ENCODE measurements at places on chromosomes 2 and 18.

GRCh38 chr18:4319738-4320677 is 135.1 kb downstream of the DLGAP1 start:
- no peak for DNase-seq

DNA sequence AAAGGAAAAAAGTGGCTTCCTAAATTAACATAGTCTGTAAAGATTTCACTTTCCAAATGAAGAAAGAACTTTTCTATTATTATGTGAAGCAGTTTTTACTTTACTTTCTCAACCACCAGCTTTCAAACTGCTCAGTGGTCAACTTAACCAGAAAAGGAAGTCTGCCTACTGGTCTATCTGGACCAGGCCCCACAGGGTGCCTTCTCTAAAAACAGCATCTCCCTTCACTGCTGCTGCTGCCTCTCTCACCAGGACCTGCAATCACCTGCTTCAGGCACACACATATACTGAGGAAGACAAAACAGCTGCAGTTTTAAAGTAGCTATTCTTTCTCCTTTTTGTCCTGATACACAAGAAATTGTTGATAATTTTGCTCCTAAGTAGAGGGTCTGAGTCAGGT is 221.3 kb upstream of the DCC start:
- DNase-seq, result no peak

DNA sequence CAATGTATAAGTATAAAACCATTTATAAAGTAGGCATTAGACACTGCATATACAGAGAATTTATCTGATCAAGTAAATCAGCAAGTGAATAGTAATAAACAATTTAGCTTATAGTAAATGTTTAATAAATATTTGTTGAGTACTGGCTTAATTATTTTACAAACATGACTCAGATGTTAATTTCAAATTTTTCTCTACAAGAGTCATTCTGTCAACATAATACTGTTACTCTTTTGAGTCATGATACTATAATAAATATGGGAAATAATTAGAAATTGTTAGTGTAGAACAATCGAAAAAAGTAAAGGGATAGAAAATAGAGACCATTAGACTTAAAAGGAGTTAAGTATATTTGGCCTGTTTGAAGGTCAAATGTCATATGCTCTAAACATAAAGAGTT is 133.6 kb upstream of the MC4R start:
- DNase-seq, result no peak

DNA sequence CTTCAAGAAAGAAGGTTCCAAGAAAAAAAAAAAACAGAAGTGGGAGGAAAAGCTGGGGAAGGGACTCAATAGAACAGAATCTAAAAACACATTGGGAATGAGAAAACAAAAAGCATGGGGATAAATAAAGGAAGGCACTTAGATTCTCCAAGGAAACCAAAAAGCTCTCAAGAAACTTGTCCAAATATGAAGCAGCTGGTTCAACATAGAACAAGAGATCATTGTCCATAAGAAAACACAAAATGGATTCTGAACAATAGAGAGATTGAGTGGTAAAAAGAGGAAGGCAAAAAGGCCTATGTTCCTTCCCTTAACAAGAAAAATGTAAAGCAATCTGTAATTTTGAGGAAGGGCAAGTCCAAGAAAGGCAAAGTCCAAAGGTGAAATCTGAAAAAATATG is 32.9 kb upstream of the ALK start:
- no peak for DNase-seq

GRCh38 chr18:9248661-9249060 is 85.9 kb upstream of the TWSG1 start:
- DNase-seq, result no peak

DNA sequence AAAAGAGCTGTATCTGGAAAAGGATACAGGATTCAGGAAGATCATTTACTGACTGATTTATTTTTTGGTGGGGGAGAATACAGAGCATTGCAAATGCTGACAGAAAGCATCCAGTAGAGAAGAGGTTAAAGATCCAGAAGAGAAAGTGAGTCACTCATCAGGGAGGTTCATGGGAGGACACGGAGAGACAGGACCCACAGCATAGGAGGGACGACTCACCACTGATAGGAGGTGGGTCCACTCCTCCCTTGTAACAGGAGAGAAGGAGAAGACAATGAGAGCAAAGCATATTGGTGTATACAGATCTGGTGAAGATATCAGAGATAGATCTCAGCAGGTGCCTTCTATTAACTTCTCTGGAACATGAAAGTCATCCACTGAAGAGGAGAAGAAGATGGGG is 142.4 kb upstream of the AQP4 start:
- no peak for DNase-seq

DNA sequence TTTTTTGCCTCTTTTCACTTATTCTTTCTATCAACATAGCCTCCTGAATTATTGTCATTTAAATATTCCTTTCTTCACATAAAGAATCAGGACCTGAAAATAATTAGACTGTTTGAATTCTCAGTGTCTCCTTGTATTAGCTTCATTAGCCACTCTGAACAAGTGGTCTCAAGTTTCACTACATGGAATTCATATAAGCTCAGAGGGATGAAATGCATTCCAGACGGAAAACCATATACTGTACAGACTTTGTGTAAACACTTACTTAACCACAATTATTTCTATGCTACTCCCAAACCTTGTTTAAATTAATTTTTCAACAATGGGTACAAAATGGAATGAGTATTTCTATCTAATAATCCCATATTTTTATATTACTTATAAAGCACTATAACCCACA is 53.4 kb downstream of the CHN1 start:
- DNase-seq, result no peak

DNA sequence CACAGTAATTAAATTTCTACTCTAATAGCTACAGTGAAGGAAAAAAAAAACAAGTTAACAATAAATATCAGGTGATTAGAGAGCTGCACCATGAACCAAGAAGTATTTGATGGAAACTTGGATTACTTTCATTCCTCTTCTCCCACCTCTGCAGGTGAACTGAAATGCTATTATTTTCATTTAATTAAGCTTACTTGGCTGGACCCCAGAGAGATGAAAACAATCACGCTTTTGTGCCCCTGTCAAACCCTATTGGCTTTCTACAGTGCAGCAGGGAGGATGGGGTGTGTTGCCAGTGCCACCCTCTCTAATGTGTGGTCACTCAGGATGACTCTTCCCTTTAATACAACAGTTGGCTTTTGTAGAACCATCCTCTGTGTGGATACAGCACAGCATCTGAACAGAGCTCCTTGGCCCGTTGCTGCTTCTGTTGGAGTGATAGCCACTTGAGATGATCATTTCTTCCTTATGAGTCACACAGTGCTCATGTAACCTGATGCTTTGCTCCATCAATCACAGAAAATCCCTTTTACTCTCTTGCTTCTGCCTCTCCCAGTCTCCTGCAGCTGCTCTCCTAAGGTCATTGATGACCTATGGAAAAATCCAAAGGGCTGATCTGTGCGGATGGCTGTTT is 5.5 kb upstream of the ARL4C start:
- DNase-seq, result no peak

DNA sequence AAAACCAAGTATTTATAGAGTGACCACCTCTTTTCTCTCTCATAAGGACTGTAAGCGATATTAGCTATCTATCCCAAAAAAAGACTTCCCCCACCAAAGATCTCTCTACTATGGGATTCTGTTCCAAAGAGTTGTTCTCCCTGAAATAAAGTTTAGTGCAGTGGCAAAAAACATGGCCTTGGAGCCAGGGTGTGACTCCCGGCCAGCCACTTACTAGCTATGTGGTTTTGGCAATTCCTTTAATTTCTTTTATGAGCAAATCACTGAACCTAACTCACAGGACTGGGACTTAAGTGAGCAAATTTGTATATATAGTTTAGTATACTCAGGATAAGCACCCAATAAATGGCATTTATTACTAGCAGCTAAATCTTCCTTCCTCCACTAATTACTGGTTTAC is 42.6 kb downstream of the SESTD1 start:
- no peak for DNase-seq

DNA sequence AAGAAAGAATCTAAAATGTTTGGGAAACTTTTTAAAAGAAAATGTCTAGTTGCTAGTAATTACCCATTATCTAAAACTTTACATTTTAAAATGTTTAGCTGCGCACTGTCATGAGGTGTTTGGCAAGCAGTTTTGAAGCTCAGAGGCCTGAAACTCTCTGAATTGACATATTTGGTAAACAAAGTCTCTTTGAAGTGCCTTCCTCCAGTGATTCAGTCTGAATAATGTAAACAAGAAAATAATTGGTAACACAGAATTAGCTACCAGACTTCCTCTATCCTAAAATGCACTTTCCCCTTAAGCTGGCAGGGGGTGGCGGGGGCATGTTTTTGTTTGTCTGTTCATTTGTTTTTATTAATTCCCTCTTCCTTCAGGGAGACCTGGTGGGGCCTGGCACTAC is 61.4 kb downstream of the WDR75 start:
- DNase-seq, result no peak

- no peak for DNase-seq
Observed at GRCh38 chr18:52963481-52963880, 623.5 kb downstream of the DCC start.

GRCh38 chr2:48471048-48471474 is 58.9 kb upstream of the STON1 start:
- DNase-seq, result no peak

DNA sequence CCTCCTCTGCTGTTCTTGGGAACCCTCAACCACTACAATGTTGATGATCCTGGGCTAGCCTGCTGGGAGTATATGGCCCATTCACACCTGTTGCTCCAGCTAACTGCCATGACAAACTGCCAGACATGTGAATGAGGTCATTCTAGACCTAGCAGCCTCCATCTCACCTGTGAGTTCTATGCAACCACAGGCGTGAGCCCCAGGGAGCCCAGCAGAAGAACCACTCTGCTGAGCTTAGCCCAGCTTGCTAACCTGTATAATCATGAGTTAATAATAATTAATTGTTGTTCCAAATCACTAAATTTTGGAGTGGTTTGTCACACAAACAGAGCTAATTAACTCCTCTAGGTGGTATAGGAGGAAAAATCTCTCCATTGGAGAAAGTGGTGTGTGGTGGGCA is 24.7 kb upstream of the CELF4 start:
- no peak for DNase-seq

DNA sequence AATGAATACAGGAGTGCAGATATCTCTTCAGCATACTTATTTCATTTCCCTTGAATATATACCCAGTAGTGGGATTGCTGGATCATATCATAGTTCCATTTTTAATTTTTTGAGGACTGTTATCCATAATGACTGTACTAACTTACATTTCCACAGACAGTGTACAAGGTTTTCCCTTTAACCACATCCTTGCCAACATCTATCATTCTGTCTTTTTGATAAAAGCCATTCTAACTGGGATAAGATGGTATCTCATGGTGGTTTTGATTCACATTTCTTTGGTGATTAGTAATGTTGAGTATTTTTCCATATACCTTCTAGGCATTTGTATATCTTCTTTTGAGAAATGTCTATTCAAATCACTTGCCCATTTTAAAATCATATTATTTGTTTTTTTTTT is 325.2 kb downstream of the CYP26B1 start:
- DNase-seq, result no peak
